Astrocyte of the spinal cord (primary cell): ENCODE measurements at places on chromosomes 16 and 17.

DNA sequence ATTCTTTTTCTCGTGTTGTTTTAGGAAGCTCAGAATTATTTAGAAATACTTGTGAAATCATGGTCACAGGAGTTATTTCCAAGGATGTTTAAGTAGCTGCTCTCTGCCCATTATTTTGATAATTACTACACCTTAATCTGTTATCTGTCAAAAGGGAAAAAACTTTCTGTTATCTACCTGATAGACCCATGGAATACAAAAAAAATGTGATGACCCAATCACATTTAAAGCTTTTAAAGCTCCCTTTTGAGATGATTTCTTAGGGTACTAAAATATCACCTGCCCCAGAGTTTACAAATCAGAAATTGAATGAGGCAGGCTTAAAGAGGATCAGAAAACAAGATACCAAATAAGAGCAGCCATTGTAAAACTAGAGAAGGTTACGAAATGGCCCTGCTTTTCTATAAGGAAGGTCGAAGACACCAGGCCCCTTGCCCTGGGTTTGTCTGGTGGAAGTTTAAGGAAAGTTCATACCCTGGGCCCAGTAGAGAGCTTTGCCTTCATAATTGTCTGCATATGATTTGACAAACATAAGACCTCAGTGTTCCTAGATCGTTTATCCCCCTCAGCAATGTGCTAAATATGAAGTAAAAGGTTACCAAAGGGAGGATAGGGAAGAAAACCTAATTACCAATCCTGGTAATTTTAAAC is 149.9 kb upstream of the TBX2 start:
- DNase-seq = no peak

- DNase-seq = no peak
Observed at GRCh38 chr17:55160501-55160900, 104.3 kb upstream of the HLF start.

DNA sequence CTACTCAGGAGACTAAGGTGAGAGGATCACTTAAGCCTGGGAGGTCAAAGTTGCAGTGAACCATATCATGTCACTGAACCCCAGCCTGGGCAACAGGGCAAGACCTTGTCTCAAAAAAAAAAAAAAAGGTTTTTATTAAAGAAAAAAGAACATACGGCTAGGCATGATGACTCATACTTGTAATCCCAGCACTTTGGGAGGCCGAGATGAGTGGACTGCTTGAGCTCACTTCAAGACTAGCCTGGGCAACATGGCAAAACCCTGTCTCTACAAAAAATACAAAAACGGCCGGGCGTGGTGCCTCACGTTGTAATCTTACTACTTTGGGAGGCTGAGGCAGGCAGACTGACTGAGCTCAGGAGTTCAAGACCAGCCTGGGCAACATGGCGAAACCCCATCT is 38.4 kb downstream of the RANBP10 start:
- DNase-seq = peak; percentile 75

- DNase-seq = no peak
Observed at GRCh38 chr16:58495521-58496331, 4.2 kb upstream of the NDRG4 start.

- DNase-seq = no peak
Observed at GRCh38 chr17:42187833-42188232, 2.6 kb upstream of the HCRT start.

DNA sequence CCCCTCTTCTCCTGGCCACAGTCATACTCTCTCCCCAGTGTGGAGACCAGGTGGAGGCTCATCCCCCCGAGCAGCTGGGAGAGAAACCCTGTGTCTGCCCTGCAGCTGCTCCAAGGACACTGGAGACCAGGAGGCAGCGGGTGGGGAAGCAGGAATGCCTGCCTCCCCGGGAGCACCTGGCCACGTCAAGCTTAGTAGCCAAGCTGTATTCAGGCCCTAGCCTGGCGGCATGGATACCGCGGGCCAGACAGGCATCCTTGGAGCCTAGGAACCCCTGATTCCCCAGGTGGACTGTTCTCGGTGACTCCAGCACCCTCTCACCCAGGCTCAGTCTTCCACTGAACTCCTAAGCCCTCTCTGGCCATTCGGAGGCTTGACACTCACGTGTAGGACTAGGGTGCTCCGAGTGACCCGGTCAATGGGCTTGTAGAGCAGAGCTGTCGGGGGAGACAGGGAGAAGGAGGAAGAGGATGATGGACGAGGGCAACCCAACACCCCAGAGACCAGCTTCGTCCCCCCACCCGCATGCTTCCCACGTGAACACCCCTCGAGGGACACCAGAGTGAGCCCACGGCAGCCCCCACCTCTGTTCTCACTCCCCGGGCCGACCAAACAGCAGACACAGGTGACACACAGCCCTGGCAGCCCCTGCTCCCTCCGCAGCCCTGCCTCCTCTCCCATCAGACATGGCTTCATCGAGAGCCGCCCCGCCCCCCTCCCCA is 76.5 kb downstream of the TIMM22 start:
- no peak for DNase-seq

DNA sequence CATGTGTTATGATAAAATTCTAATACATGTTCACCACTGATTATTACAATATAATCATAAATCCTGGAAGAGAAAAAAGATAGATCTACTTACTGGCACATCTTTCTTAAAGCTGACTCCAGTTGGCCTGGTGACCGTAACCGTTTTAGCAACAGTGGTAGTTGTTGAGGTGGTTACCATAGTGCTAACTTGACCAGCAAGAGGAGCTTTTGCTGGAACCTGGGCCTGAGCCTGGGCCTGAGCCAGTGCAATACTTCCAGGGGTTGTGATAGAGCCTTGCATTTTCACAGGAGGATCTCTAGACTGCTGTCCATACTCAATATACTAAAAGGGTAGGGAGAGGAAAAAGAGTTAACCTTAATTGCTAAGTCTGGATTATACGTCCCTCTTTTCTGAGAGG is 36.2 kb downstream of the SETD6 start:
- DNase-seq = no peak

DNA sequence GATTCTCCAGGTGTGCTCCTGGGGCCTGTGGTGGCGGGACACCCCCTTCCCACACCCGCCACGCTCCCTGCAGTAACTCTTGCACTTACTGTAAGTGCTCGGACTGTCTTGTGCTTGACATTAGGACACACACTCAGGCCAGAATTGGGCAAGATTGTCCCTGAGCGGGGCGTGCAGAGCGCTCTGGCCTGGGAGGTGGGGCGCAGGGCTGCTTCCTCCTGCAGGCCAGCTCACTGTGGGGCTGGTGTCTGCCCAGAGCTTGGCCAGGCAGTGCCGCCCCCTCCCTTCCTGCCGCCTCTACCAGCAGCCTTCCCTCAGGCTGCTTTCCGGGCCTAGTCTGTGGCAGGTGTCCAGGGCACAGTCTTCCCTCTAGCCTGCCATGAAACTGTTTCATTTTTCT is 6.1 kb upstream of the ATP6V0C start:
- DNase-seq = no peak

- no peak for DNase-seq
Observed at GRCh38 chr17:2980211-2980903, 83.0 kb downstream of the OR1D5 start.

DNA sequence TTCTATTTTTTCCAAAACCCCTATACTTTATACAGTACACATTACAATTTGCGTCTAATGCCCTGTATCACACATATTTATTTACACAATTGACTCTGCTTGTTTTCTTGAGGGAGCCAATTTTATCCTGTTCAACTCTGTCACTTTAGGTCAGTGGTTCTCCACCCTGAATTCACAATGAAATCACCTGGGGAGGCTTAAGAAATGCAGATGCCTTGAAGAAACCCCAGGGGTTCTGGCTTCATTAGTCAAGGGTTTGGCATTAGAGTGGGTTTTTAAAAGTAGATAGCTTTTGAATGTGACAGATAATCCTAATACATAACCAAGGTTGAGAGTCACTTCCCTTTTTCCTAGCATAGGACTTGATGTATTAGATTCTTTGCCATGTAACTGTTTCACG is 398.6 kb upstream of the ERCC4 start:
- no peak for DNase-seq

- DNase-seq = no peak
Observed at GRCh38 chr17:34059423-34060220, 195.5 kb upstream of the CCL2 start.

DNA sequence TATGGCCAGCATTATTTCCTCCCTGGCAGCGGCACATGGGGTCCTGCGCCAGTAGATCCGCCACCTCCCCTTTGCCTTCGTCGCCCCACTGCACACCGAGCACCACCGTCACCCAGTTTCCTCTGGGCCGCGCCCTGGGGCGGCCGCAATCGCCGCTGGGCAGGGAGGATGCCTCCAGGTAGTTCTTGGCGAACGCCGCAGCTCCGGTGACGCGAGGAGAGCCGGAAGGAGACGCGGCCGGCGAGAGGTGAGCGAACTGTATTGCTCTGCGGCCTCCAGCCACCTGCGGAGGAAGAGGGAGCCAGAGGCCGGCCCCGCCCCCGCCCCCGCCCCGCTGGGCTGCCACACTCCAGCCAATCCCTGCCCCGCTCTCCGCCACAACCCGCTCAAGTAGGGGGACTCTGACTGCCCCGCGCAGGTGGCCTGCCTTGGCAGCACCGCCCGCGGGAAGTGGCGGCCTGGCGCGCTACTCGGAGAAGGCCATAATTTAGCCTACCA is 11.8 kb upstream of the SLFN13 start:
- no peak for DNase-seq

DNA sequence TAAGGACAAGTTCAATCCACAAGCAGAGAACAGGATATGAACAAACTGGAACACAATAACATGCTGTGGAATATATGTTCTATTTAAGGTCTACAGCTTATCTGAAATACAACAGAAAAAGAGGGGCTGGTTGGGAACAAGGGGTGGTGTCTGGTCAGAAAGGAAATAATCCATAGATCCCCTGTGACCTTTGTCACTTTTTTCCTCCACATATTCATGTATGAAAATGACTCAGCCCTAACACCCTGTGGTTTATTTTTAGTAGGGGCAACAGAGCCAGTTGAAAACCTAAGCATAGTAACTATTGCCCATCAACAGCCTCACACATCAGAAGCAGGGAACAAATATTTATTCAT is 12.3 kb upstream of the SPAG9 start:
- DNase-seq = no peak

- DNase-seq = no peak
Observed at GRCh38 chr17:29210879-29211278, 30.7 kb upstream of the MYO18A start.

DNA sequence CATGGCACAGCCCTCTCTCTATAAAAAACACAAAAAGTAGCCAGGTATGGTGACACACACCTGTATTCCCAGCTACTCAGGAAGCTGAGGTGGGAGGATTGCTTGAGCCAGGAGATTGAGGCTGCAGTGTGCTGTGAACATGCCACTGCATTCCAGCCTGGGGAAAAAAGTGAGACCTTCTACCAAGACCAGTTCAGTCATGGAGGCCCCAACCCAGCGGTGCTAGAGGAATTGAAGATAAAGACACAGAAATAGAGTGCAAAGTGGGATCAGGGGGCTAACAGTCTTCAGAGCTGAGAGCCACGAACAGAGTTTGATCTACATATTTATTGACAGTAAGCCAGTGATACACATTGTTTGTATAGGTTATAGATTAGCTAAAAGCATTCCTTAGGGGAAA is 15.6 kb upstream of the CCL8 start:
- no peak for DNase-seq

DNA sequence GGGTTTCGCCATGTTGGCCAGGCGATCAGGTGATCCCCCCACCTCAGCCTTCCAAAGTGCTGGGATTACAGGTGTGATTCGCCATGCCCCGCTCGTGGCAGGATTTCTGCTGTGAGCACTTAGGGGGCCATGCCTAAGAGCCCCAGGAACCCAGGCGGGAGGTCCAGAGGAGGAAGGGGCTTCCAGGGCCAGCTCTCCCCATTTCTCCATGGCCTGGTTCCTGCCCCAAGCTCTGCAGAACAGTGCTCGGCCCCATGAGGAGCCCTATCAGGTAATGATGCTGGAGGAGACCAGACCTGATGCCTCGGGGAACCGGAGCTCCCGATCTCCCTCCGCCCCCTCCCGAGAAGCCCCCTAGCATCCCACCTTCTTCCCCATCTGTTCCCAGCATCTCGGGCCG is 53.6 kb downstream of the RMI2 start:
- no peak for DNase-seq
